ENCODE measurements at places on chromosomes 16 and 17.
A peak's percentile ranks its signal among the peaks of the same experiment; 100 is the strongest.

- no peak for DNase-seq
These were observed 2.4 kb upstream of the PSMC3IP start for GRCh38 chr17:42579794-42580551.

DNA sequence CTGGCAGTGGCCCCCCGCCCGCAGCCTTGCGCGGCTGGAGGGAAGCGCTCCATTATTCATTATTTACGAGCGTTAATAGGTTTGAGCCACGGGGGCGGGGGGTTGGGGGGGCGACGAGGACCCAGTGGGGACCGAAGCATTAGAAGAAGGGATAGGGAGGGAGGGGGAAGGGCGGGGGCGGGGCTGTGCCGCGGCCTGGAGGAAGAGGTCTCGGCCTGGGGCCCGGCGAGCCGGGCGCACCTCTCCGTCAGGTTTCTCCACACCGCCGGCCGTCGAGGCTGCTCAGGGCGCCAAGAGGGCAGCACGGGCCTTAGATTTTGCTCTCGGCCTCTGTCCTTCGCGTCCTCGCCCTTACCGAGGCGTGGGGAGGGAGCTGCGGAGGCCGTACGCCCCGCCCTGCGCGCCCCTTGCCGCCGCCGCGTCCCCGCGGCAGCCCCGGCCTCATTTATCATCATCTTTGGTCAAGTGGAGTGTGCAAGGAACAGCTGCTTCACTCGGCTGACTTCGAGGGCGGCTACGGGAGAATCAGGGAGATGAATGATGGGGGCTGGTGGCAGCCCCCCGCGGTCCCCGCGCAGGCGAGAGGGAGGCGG, 54.2 kb downstream of the SREBF1 start:
- DNase-seq = peak; percentile 30

DNA sequence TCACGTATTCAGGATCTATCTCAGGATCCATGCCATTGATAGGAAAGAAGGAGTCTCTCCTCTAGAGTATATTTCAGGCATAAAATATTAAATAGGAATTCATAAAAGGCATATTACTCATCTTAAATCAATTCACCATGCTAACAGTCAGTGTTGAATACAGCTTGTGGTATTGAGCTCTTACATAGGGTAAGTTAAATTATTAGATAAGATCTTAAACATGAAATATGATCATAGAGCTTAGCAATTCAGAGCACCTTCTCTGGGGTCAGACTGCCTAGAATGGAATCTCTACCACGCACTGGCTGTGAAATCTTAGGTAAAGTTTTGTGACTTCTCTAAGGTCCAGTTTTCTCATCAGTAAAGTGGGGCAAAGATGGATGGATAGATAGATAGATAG, 20.7 kb downstream of the MARCHF10 start:
- DNase-seq = peak; percentile 45

DNA sequence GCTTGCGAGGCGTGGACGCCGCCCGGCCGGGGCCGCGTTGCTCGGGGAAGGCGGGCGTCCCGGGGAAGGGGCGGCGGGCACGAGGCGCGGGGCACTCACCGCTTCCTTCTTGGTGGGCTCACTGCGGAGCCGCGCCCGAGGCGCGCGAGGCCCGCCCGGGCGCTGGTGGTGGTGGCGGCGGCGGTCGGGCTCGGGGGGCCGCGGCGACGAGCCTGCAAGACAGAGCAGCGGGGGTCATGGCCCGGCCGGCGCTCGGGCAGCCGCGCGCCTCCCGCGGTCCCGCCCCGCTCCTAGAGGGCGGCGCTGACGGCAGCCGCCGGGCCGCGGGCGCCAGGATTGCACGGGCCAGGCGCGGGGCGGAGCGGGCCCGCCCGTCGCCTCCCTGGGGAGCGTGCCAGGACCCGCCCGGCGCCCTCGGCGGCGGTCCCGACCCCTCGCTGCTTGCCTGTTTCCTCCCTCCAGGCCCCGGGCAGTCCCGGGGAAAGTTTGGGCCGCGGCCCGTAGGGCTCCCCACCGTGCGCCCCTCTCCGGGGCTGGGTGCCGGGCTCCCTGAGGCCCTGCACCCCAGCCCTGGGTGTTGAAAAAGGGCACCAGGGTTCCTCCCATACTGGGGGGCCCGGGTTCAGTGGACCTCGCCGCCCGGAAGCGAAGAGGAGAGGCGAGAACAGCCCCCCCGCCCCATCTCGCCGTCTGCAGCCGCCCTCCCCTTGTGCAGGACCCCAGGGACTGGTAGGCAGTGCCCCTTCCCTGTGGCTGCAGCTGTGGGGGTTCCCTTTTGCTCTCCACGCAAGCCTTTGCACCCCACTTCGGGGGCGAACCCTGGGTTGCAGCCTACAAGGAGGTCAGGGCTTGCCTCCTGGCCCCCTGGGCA, at the start of gene C16orf74:
Gene C16orf74 (minus strand): TSS at position 270 of the 871 bp plus-strand sequence. CDS start 15,879 bp downstream, outside the sequence.
- DNase-seq = peak; percentile 82

DNA sequence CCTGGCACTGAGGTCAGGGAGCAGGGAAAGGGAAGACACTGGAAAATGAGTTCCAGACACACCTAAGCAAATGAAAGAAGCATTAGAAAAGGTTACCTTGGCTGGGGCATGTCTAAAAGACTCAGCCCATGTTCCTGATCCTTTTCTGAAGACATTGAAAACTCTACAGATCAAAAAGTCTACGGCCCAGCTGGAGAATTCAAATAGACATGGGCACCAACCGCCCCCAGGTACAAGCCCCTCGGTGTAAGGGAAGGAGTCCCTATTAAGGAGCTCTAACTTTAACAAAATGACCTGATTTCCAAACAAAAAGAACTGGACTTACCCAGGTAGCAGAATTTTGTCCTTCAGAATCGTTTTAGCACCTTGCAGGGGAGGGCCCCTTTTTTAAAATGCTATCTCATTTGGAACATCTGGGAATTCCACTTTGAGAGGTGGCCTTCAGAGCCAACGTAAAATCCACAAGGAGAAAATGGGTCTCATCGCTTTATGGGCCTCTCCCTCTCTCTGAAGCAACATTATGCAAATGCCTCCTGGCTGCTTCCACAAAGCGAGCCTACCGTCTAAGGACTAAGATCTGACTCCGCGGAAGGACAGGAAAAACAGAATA, 43.6 kb upstream of the RBFOX3 start:
- DNase-seq = no peak

DNA sequence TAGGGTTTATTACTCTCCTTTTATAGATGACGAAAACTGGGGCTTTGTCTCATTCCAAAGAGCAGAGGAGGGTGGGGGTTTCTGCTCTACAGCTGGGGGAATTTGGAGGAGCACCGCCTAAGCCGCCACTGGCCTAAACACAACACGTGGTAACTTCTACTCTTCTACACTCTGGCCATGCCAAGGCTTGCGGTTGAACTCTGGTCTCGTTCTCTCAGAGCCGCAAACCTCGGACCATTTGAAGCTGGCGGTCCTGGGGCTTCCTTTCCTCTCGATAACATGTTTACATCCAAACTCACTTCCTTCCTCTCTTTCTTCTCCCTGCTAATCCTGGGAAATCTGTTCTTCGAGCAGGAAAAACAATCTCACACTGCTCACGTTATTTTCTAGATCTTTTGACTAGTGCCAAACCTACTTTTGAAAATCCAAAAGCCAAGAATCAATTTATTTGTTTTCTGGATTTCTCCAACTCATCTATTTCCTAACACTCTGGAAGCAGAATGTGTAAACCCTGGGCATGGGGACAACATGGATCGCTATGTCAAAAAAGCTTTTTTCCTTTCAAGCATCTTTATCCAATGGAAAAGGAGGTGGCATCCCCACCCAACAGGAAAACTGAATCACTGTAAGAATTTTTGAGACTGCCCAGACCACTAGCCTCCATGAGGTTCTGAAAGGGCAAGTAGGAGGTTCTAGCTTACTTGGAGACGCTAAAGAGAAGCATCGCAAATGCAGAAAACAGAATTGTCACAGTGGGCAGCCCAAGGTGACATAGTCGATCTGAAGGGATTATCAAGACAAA, 13.6 kb upstream of the EEF2K start:
- DNase-seq = peak; percentile 97

- DNase-seq = peak; percentile 83
These were observed 167.1 kb upstream of the ZFHX3 start for GRCh38 chr16:73214825-73215677.

GRCh38 chr17:7314719-7315569, at the start of gene GPS2:
Gene GPS2, minus strand, starts transcription at chr17:7315360. Its CDS starts 308 bp downstream, at chr17:7315052.
- peak; percentile 93 for DNase-seq

DNA sequence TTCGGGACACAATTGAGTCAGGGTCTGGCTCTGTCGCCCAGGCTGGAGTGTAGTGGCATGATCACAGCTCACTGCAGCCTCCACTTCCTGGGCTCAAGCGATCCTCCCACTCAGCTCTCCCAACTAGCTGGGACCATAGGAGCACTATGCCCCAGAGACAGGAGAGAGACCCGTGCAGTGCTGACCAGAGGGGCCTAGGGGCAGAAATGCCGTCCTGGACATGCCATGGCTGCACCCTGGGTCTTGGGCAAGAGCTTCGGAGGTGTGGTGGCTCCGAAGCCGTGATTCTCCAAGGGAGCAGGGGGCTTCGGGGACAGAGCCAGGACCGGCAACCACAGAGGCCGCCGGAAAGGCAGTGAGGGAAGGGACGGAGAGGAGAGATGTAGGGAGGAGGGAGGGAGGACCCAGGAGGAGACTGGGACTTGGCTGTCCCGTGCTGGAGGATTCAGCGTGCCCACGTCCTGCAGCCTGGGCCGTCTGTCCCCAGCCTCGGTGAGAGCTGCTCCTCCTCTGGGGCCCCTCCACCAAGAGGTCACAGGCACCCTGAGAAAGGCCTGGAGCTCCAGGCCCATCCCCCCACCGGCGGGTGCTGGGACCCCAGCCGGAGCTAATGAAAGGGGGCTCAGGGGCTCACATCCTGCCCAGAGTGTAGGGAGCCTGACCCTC, 21.9 kb downstream of the TPSD1 start:
- DNase-seq = no peak

DNA sequence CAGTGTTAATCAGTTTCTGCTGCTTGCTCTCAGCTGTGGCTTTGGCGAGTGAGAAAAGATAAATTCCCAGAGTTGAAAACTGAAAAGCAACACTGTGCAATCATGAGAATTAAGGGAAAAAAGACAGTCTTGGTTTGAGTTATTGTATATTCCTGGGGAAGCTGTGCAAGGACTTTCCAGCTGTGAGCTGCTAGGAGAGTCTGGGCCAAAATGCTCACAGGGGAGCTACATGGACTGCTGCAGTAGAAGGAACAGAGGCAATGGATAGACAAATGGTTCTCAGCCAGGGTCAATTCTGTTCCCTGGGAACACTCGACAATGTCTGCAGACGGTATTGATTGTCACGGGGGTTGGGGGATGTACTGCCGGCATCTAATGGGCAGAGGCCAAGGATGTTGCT, 102.0 kb upstream of the ADAMTS18 start:
- DNase-seq = no peak

- peak; percentile 50 for DNase-seq
These were observed 48.5 kb downstream of the SPOP start for GRCh38 chr17:49629447-49629846.

DNA sequence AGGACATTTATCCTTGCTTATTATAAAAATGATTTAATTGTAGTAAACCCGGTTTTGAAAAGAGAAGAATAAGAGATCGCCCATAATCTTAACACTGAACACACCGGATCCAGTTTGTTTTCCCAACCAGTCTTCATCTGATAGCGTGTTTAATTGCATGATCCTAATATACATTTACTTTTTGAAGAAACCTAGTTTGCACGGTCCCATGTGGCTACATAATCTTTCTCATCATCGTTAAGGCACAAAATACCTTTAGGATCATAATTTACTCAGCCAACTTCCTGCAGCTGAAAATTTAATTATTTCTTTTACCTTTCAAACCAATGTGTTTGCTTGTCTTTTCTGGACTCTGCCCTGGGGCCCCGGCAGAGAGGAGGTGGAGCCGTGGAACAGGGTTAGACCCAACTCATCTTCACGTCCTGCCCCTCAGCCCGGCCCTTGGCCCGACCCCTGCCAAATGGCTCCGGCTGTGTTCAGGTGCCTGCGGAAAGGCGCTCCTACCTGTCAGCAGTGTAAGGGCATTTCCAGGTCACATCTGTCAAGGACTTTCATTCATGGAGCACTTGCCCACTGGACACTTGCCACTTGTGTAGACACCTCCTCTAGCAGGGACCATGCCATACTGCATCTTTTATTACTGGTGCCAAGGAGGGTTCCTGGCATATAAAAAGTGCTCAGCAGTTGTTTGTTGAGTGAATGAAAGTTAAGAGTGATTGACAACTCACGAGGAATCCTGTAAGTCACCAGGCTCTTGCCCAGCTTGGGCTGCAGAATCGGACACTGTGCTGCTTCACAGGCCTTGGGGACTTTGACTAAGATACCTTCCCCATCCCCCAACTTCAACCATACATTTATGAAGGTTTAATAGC, 28.6 kb downstream of the SMARCE1 start:
- DNase-seq = no peak

DNA sequence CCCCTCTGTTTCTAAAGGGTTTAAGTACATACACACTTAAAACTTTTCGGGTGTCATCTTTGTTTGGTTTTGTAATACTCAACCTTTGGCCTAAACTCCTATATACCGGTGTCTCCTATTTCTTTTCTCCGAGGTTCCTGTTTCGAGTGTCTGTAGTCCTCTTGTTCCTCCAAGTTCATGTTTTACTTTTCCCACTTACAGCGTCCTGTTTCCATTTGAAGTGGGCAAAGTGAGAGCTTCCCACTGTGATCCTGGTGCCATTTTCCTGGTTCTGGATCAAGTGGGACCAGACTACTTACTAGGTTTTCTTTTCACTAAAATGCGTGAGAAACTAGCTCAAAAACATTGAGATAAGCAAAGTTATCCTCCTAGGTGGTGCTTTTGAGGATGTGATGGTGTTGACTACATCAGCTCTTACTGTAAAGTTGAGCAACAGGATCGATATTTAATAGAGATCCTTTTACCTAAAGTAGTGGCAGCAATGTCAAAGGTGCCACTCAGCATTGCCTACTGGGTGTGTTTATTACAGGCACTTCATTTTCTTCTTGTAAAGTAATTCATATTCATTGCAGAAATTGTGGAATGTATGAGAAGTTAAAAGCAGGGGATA, 1.3 kb downstream of the PSMD3 start:
- peak; percentile 10 for DNase-seq

- DNase-seq = no peak
These were observed 102.6 kb upstream of the ZNF750 start for GRCh38 chr17:82942166-82943130.

DNA sequence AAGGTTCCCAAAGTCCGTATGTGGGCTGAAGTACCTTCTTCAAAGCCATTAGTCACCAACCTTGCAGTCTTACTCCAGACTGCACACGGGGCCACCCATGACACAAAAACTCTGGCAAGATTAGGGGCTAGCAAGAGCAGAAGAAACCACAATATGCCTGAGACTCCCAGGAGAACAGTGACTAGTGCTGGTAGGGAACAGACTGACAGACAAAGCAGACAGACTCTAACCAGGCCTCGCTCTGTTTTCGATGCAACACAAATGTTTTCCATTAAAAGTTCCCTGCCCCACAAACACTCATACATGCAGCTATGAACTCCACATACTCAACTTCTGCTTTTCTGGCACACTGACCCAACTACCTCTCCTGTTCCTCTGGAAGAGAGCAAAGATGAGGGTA, 102.2 kb downstream of the HIC1 start:
- DNase-seq = peak; percentile 81

GRCh38 chr16:56310690-56311089, 114.7 kb downstream of the AMFR start:
- DNase-seq = no peak

- peak; percentile 92 for DNase-seq
These were observed 6.0 kb downstream of the LYRM1 start for GRCh38 chr16:20906341-20907255.

- no peak for DNase-seq
These were observed 96.5 kb downstream of the GOSR1 start for GRCh38 chr17:30573603-30574175.
